ENCODE measurements at places on chromosomes 11 and 22.

- no peak for DNase-seq
These were observed 1.9 kb downstream of the BLID start for GRCh38 chr11:122113836-122114825.

DNA sequence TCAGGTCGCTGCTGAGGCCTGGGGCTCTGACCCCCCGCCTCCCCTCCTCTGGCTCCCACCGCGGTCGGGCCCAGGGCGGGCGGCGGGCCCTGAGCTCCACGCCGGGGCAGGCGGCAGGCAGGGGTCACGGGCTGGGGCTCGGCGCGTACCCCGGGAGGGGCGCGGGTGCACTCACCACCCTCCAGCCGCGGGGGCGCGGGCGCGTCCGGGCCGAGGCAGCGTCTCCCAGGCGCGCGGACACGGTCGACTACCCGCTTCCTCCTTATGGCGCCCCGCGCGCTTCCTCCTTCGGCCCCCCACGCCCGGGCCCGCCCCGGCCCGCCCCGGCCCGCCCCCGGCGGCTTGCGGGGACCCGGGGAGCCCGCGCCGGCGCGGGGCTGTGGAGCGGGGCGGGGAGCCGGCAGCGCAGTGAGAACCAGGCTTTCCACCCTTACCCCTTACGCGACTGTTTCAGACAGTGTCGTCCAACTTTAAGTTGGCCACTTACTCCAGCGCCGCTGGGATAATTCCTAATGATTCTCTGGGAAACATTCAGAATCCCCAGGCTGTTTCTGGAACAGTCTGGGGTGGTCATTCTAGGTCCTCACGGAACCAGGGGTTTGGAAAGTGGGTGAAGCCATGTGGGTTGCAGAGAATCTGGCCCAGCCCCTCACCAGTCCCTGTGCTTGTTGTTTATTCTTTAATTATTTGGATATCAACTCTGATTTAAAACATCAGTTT lies at the start of gene BID:
Gene BID (minus strand): TSS at position 264 of the 720 bp plus-strand sequence. CDS start 24,353 bp downstream, outside the sequence.
- DNase-seq: no peak

DNA sequence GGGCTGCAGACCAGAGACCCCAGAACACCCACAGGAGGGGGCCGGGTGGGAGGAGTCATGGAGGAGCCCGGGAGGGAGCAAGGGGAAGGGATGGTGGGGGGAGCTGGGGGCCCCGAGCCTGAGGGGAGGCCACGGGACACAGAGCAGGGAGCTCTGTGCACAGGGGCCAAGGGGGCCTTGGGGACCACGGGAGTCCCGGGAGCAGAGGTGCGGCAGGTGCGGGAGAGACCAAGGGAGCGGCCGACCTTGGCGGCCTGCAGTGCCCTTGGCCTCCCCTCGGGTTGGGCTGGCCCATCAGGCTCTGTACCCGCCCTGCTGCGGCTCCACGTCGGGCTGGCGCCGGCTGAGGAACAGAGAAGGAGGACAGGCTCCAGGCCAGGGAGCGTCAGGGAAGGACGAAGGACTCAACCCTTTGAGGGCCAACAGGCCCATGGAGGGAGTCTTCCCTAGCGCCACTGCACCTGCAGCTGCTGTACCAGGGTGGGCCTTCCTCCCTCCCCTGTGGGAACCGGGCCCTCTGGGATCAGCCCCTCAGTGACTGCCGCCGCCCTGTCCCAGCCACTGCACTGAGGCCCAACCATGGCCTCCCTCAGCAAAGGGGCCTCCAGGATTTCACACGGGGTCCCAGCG lies 17.8 kb upstream of the BRSK2 start:
- no peak for DNase-seq

DNA sequence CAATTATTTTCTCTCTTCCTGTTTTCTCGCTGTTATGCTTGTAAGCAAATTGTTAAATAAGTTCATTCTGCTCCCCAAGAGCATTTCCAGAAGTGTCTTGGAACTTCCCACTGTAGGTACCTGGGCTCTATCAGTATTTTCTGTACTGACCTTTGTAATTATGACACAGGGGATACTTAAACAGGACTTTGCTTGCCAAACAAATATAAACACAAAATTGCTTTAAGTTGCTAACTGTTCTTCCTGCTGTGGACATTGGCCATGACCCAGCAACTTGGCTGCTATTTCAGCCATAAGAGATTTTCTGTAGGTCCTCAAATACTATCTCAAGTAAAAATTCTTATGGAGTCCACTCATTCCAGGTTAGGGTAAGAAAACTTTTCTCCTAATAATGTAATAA lies 30.1 kb downstream of the SYT9 start:
- no peak for DNase-seq

- no peak for DNase-seq
These were observed 25.1 kb downstream of the LRFN4 start for GRCh38 chr11:66881927-66882452.

- DNase-seq: no peak
These were observed 24.3 kb downstream of the KCNQ1OT1 start for GRCh38 chr11:2675540-2675939.

GRCh38 chr22:40953471-40953870 lies 2.3 kb downstream of the RBX1 start:
- no peak for DNase-seq

GRCh38 chr11:6844356-6844755 lies 1.1 kb upstream of the OR10A5 start:
- DNase-seq: no peak

GRCh38 chr11:128415539-128415938 lies 171.8 kb downstream of the ETS1 start:
- DNase-seq: no peak

GRCh38 chr11:103109818-103110388 lies 677 bp downstream of the DYNC2H1 start:
- no peak for DNase-seq

DNA sequence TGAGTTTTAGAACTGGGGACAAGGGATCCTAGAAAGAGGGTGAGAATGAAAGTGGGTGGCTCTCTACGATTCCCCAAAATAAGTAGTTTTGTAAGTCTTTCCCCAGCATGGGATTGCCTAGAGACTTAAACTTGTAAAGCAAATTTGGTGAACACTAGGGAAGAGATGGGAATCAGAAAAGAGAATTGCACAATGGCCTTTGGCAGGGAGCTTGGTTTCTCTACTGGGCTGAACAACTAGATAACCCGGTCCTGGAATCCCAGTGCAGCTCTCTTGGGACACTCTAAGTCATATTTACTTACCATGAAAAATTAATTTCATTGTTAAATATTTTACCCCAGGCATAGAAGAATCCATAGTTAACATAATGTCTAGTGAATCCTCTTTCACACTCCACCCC lies 16.5 kb upstream of the USP18 start:
- no peak for DNase-seq

DNA sequence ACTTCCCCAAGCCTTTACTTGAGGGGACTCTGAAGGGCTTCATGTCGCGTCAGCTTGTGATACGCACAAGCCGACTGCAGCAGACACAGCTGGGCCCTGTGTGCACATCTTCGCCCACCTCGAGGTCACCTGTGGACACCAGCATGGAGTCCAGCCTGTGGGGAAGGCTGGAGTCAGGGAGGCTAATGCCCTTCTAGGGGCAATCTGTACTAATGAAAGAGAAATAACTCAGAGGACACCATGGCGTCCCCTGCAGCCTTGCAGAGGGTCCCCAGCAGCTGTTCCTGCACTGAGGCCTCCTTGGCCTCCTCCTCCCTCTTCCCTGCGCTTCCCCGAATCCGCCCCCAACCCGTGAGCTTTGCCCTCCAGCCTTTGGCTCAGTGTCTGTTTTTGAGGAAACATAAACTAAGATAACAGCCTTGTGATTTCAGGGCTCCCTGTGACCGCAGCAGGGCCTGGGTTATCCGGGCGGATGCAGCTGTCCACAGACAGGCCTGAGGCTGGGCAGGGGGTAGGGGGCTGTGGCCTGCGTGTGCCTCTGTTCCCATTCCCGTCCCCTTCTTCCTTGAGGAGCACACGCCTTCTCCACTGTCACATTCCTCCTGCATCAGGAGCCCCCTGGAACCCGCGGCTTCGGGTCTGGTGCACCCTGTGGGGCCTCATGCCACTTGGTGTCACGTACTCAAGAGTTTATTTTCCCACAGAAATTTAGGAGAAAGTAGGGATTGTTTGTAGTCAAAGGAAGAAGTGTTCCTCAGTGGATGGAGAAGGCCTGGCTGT lies 25.0 kb downstream of the KRTAP5-5 start:
- no peak for DNase-seq

- no peak for DNase-seq
These were observed 74.4 kb downstream of the PPP2R1B start for GRCh38 chr11:111691741-111692140.

- no peak for DNase-seq
These were observed 106.4 kb downstream of the BRD1 start for GRCh38 chr22:49721211-49721763.

- DNase-seq: no peak
These were observed 19.5 kb downstream of the OR5T2 start for GRCh38 chr11:56214537-56214936.

GRCh38 chr22:19958083-19959042 lies 16.7 kb upstream of the TXNRD2 start:
- no peak for DNase-seq

DNA sequence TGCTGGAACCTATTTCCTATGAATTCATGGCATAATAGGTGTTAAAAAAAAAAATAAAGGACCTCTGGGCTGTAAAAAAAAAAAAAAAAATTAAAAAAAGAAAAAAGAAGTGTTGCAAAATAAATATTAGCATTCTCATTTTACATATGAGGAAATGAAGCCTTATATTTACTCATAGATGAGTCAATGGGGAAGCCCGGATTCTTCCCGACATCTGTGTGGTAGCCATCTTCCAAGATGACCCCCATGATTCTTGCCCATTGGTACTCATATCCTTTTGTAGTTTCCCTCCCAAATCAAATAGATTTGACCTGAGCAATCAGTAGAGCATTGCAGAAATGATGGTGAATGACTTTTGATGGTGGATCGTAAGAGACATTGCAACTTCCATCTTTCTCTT lies 3.0 kb upstream of the SWAP70 start:
- no peak for DNase-seq

DNA sequence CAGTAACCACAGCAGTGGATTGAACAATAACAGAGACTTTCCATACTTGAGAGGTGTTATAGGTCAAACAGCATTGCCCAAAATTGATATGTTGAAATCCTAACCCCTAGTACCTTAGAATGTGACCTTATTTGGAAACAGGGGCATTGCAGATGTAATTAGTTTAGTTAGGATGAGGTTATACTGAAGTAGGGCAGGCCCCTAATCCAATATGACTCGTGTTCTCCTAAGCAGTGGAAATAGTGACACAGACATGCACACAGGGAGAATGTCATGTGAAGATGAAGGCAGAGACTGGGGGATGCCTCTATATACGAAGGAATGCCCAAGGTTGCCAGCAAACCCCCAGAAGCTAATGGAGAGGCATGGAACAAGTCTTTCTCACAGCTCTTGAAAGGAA lies 270.5 kb downstream of the TENM4 start:
- DNase-seq: no peak

DNA sequence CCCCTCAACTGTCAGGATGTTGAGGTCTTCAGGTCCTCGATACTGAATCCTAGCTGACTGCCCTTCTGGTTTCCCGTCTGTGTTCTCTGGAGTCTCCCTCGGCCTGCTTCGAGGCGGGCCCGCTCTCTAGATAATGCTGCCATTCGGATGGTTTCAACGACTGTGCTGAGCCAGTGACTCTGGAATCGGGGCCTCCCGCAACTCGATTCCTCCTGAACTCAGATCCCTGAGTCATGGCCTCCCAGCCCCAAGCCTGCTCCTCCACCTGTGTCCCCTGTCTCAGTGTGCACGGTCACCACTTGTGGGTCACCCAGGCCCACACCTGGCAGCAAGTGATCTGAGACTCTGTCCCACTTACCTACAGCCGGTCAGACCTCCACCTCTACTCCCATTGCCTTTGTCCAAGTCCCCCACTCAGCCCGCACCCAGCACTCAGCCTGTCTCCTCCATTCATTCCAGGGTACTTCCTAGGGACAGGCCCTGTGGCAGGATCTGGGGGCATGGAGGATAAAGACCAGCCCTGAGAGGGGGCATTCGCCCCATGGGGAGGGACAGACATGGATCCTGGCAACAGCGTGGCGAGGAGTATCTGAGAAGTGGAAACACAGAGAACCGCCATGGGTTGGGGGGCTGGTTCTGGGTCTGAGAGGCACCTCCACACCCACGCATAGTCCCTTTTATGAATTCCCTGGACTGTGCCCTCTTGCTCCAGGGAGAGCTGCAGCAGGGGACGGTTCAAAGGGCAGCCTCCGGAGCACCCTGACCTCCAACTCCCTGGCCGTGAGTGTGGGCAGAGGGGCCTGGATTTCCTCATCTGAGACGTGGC lies 14.3 kb downstream of the MPST start:
- no peak for DNase-seq

GRCh38 chr11:11020747-11021149 lies 162.9 kb upstream of the ZBED5 start:
- no peak for DNase-seq

DNA sequence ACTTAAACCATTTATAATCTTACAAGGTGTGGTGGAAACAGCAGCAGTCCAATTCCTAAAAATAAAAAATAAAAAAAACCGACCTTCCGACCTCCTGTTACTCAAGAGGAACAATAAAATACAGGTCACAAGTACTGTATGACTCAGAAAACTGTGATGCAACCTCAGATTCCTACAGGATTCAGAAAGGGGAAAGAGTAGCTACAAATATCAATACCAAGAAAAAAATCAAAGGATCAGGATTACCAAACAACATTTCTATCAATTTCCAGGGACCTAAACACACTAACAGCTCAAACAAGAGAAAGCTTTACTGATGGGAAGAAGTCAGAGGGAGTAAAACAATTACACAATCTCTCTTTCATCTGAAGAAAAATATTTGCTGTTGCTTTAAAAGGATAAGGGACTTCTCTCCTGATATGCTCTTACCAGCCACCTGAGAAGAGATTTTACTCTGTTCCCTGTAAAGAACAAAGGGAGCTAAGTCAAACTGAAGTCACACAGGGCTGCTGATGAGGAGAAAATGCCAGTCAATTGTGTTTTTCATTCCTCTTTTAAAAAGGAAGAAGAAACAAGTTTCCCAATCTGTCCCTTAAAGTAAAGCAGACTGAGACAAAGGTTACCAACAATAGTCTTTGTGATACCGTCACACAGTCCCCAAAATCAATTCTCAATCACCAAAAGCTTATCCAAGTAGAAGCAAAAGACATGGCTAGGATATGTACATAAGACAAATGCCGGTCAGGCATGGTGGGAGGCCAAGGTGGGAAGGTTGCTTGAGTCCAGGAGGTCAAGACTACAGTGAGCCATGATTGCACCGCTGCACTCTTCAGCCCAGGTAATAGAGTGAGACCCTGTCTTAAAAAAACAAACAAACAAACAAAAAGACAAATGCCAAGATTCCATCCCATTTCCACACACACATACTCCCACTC lies 39.3 kb downstream of the AMBRA1 start:
- DNase-seq: no peak
